ENCODE measurements at places on chromosomes 12 and 14.

DNA sequence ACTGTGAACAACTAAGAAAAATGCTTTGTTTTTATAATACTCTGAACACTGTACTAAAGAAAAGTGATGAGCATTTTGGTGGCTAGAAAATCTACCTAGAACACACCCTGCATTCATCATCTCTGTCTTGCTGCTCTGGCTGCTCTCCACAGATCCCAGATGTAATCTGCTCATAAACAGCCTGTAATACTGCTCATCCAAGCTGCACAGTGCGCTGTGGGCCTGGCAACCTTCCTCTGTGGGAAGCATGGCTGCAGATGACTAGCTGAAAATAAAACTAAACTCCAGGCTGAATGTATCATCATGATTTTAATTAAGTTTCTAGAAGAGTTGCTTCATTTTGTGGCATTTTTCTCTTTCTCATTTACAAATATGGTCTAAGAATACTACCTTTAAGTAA lies 200.7 kb downstream of the SLC2A13 start:
- DNase-seq = no peak

GRCh38 chr12:132615579-132616038 lies 3.0 kb upstream of the P2RX2 start:
- DNase-seq = no peak

DNA sequence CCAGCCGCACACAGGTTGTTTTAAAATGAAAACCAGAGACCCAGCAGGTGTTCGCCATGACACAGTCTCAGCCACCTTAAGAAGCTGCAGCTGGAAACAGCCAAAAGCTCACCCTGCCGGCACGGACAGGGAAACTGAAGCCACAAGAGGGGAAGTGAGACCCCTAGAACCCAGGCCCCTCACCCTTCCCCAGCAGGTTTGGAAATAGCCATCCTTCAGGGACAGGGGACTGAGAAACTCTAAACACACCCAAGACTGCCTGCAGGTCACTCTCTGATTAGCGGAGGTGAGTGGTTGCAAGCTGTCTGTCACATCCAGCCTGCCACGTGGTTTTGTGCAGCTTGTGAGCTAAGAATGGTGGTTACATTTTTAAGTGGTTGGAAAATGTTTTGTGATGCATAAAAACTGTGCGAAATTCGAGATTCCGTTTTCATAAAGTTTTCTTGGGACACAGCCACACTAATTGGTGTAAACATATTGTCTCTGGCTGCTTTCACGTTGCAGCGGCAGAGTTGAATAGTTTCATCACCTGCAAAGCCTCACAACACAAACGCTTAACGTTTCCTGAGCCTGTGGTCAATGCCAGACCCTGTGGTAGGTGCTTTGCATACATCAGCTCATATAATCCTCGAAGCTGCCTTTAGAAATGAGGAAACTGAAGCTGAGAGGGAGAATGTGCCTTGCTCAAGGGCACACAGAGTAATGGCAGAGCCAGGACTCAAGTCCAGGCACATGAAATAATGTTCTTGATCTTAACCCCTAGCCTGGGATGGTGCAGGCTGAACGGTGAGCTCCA lies 1.7 kb upstream of the SELPLG start:
- DNase-seq = peak; percentile 73

GRCh38 chr14:21749306-21749868 lies 75.8 kb upstream of the OR4E1 start:
- no peak for DNase-seq

DNA sequence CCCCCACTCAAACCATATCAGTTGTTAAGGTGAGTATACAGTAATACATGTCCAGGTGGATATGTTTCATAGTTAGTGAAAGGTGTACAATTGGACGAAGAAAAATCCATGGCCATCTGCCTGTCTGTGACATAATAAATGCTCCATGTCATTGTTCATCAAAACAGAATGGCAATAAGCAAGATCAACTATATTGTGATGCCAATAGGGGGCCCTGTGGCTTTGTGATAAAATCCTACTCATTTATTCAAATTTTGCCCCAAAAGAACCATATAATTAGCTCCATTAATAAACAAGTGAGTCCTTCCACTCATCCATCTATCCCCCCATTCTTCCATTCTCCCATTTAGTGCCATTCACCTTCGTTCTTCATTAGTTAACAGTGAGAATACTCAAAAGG lies 102.0 kb downstream of the MGST1 start:
- no peak for DNase-seq

- DNase-seq = no peak
Measured at GRCh38 chr14:38420048-38420447, 164.2 kb upstream of the CLEC14A start.

- DNase-seq = peak; percentile 84
Measured at GRCh38 chr14:96741151-96741977, 55.8 kb upstream of the VRK1 start.

DNA sequence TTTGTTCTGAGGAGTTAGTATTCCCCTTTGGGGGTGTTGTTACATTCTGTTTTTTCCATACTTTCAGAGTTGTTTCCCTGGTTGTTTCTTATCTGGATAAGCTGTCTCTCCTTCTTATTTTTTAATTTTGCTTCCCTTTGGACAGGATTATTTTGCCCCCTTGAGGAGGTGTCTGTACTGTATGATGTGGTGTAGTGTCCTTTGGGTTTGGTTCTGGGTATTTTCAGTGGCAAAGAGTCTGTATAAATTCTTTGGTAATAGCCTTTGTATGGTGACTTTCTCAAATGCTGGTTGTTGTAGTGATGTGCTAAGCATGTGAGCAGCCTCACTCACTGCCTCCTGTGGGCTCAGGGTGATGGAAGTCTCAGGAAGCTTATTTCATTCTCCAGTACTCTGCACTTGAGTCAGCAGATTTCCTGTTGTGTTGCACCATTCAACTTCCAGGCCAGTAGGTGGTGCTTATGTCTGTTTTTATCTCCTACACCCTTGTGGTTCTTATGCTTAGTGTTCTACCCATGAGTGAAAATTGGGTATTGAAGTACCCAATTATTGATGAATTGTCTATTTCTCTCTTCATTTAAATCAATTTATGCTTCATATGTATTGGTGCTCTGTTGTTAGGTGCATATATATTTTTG lies 103.3 kb upstream of the PMCH start:
- DNase-seq = peak; percentile 41

GRCh38 chr12:128339126-128339520 lies 72.2 kb downstream of the TMEM132C start:
- no peak for DNase-seq
